ENCODE measurements at places on chromosomes 1 and 21.

GRCh38 chr21:42411197-42411869 is 7.6 kb downstream of the UBASH3A start:
- no peak for DNase-seq

GRCh38 chr1:219498666-219499065 is 114.2 kb downstream of the ZC3H11B start:
- DNase-seq: no peak

DNA sequence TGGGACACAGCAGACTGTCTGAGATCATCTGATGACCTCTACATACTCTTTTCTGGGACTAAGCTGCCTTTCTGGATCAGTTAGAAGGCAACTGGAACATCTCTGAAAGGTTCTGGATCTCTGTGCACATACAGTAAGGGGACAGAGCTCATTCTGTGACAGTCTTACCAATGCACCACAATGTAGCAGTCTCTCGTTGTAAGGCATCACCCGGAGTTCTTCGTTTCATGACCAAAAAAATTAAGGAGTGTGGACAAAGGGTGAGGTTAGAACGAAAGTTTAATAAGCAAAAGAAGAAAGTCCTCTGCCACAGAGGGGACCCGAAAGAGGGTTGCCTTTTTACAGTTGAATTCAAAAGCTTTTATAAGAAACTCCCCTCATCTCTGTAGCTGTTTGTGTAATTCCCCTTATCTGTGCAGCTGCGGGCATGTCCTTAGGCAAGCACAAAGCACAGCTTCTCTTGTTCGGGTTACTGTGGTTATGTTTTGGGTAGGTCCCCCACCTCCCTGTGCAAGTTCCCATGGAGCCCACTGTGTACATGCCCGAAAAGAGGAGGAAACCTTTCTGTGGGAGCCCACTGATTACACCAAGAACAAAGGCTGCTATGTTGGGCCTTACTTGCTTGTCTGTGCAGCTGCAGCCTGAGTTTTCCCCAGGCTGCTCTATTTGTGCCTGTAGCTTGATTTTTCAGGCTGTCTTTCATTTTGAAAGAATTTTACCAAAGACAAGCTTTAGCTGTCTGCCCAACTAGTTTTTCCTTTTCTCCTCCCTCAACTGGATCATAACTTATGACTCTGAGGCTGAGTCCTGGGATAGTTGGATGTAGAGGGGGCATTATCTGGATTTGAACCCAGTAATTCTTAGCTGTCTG is 53.1 kb upstream of the CACNA1E start:
- no peak for DNase-seq

GRCh38 chr1:196029410-196029809 is 578.8 kb downstream of the KCNT2 start:
- no peak for DNase-seq

GRCh38 chr1:84780000-84780716 is 89.9 kb upstream of the SSX2IP start:
- no peak for DNase-seq

DNA sequence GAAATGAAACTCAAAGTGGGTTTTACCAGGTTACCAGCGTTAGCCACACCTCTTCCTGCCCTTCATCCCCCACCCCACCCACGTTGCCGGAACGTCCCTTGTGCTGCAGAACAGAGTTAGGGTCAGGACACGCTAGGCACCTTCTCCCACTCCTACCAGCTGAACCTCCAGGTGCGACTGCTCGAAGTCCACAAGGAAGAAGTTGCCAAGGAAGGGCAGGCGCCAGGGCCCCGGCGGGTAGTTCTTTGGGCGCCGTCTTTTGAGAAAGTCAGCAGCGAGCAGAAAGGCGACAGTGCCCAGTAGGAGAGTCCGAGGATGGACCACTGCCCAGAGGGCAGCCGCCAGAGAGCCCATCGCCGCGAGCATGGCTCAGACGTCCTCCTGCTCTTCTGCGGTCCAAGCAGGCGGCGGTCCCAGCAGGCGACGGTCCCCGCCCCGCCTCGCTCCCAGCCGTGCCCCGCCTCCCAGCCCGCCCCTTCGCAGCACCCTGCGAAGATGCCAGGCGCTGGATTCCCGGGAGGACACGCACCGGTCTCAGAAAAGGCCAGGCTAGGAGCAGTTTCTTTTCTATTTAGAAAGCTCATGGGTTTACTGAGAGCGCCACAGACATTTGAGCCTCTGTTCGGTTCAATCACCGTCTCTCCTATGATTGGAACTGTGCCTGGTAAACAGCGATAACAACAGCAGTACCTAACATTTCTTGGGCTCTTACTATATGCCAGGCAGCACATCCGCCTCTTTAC is at the start of gene CYP2J2:
Gene CYP2J2 (minus strand): TSS at position 393 of the 743 bp plus-strand sequence. CDS start 27 bp downstream, at position 366.
- no peak for DNase-seq

DNA sequence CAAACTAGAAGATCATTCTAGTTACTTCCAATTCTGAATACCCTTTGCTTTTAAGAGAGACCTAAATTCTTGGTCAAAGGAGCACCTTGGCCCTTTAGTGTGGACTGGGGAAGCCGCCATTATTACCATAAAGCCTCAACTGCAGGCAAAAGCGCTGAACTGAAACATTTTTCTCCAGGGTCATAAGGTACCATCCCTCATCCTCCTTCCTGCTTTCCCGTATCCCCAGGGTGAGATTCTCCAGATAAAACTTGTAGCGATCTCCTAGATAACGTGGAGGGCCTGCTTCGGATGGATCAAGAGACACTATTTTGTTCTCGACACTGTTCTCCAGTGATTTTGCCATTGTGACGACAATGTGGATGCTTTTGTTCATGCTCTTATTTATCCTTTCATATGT is 9.8 kb downstream of the SLAMF1 start:
- DNase-seq: no peak

DNA sequence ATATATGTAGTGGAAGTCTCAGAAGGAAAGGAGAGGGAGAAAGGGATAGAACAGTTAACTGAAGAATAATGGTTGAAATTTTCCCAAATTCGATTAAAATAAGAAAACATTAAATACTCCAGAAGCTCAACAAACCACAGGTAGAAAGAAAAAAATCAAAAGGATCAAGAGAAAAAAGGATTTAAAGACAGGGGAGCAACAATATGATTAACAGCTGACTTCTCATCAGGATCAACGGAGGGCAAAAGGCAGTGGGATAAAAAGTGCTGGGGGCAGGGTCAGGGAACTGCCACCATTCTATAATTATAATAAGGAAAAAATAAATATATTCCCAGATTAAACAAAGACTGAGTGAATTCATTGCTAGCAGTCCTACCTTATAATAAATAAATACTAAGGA is 55.3 kb downstream of the CDKN2C start:
- DNase-seq: no peak

DNA sequence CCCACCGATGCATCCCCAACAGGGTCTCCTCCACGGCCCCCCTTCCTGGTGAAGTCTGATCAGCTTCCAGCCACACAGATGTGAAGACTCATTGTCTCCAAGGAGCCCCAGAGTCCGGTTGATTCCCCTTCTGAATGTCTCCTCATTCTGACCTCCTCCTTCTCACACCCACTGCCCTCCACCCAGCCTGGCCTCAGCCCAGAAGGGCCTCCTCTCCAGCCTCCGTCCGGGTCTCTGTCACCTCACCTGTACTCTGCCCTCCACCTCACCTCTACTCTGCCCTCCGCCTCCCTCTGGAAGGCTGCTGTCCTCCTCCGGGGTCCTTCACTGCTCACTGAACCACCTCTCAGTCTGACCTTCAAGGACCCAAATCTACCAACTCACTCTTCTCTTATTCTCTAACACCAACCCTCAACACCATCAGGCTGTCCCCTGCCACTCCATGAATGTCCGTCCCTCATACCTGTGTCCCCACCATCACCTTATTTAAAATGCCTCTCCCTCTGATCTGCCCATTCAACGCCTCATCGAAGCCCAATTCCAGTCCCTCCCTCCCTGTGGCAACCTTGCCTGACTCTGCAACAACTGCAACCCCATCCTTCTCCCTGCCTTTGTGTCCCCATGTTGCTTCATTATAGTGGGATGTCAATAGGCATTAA is 201.2 kb downstream of the TOMM20 start:
- DNase-seq: no peak

DNA sequence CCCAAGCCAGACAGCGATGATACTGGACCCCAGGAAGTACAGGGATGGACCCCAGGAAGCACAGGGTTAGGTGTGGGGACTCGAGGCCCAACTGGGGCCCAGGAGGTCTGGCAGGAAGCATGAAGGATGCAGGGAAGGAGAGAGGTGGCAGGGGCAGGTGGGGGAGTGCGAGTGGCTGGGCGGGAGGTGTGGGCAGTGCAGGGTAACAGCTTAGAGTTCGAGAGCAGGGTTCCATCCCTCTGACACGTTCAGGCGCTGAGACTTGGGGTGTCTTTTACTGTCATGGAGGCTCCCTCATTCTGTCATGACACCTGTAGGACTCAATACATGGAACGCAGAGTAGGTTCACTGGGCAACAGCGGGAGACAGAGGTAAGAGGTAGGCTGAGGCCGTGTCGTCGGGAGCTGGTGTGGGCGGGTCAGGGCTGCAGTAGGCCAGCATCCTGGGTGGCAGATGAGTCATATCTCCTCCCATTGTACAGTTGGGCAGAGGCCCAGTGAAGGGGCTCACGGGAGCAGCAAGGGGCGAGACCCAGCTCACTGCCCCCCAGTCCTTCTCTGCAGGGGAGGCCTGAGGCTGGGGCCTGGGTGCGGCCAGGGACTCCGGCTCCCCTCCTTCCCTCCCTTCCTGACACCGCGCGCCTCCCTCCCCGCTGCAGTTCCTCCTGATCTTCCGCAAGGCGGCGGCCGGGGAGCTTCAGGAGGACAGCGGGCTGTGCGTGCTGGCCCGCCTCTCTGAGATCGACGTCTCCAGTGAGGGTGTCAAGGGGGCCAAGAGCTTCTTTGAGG is 11.6 kb upstream of the CTRC start:
- DNase-seq: no peak

DNA sequence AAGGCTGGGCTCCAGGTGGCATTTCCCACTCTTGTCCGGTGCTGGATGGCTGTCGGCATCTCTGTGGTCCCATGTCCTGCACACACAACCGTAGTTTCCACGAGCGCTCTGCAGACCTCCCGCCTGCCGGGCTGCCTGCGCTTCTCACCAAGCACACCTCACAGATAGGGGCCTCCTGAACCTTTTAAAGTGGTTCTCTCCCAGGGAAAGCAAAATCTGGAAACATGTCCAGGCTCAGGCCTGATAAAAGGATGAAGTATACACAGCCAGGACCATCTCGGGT is 46.2 kb downstream of the CAPN9 start:
- no peak for DNase-seq

GRCh38 chr1:74818661-74819456 is 85.9 kb downstream of the TYW3 start:
- peak; percentile 28 for DNase-seq

- DNase-seq: no peak
These were observed 30.0 kb upstream of the TENT5B start for GRCh38 chr1:27042670-27043069.

GRCh38 chr1:231827337-231828105 is 200.9 kb downstream of the DISC1 start:
- peak; percentile 56 for DNase-seq

GRCh38 chr1:94105957-94106529 is 14.9 kb downstream of the ABCA4 start:
- DNase-seq: no peak

DNA sequence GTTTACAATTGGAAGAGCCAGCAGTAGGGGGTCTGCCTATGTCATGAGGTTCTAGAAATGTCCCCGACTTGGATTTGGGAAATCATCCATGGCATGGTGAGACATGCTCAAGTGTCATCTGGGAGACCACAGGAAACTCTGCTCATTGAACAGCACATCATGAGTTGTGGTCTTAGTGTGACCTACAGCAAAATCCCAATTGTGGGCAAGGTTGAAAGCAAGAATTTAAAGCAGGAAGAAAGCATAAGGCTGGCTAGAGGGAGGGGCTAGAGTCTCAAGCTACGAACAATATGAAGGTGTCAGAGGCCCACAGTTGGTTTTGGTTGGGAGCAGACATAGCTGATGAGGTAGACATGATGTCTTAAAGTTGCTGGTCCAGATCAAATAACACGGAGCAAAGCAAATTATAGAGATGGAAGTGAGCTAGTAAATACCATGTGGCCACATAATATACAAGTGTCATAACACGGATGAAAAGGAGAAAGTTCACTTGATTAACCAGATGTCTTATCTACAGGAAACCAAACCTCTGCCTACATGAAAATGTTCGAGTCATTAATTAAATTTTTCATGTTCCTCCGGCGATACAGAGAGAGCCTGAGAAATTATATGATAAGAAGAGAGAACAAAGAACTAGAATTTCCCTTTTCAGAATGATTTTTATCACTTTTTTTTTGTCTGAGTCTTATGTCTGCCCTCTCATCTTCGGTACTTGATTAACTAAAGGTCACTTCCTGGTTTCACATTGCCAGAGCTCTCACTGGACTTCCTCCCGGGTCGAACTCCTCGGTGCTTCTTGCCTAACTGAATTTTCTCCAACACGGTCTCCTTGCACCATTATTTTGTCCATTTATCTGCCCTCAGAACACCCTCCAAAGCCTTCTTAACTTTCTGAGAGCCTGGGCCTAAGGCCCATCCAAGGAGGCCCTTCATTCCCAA is 67.5 kb upstream of the DUSP10 start:
- no peak for DNase-seq

DNA sequence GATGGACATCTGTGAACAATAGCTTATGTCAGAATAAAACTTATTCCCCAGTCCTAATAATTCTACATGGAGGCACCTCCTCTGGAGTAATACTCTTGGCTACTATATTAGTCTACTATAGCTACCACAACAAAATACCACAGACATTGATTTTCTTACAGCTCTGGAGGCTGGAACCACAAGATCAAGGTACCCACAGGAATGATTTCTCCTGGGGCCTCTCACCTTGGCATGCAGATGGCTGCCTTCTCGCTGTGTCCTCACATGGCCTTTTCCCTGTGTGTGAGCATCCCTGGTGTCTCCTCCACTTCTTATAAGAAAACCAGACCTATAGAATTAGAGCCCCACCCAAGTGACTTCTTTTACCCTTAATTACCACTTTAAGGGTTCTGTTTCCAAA is 244.3 kb downstream of the BARHL2 start:
- no peak for DNase-seq

DNA sequence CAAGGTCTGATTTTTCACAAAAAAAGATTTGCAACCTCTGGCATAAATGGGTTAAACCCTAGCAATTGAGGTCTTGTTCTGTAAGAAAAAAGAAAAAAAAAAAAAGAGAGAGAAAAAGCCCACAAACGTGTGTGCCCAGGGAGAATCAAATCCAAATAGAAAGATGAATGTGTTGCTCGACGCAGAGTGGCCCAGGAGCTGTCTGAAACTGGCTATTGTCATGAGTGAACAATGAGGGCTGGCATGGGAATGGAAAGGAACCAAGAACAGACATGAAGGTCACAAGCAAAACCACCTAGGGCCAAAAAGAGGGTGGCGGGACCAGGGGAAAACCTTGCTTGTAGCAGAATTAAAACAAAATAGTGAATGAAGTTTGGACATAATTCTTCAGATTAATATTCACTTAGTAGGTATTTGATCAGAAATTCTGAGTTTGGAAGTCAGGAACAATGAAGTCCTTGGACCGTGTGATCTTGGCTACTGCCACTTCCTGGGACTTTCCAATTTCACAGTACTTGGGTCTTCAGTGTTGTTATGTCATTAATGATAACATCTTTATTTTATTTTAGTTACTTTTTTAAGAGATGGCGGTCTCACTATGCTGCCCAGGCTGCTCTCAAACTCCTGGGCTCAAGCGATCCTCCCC is 3.1 kb downstream of the ENO1 start:
- DNase-seq: no peak

GRCh38 chr1:77975907-77976306 is 3.0 kb downstream of the FUBP1 start:
- DNase-seq: no peak

- DNase-seq: peak; percentile 35
These were observed 8.0 kb upstream of the SELE start for GRCh38 chr1:169741666-169742394.

GRCh38 chr1:208336137-208336518 is 91.9 kb upstream of the PLXNA2 start:
- no peak for DNase-seq

GRCh38 chr1:30870035-30870434 is 38.5 kb downstream of the SDC3 start:
- DNase-seq: no peak

Data from non-pigmented ciliary epithelial cell (primary cell).